Stimulated activated CD8-positive, alpha-beta memory T cell treated with anti-CD3 and anti-CD28 coated beads, Interleukin-15, amount 100 ng/mL, for 48 hours (primary cell): ENCODE measurements at places on chromosomes 1 and 21.

DNA sequence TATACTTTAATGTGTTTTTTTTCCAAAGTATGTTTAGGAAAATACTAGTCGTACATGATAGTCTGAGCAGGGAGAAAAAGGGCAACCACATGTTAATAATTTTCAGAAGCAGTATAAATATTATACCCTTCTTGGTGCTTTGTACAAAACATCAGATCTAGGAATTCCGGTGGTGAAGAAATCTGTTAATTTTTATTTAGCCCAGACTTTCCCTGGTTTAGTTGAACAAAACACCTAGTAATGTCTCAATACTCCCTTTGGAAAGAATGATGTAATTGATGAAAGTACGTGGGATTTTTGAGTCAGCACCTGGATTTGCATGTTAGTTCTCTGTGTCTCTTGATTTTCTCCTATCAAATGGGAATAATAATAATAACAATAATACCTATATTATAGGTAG, 38.4 kb upstream of the KCNK2 start:
- DNase-seq = no peak

GRCh38 chr1:31576201-31576669, at the start of gene TINAGL1:
Gene TINAGL1 (plus strand): TSS chr1:31576515. CDS start chr1:31577149, 634 bp downstream.
- no peak for DNase-seq

DNA sequence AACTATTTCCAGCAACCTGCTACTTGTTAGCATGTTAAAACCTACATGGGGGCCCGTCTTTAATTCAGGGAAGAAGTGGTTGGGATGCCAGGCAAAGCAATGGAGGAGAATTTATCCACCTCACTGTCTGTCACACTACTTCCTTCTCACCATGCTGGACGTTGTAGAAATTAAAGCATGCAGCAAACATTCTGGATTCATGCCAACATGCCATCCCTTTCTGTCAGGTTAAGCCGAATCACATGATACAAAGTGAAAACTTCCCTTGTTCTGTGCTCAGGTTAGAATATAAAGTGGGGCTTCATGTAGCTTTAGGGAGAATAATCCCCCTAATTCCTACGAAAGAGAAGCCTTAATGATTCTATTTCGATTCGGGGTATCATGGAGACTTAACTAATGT, 95.5 kb downstream of the ERG start:
- DNase-seq = no peak

DNA sequence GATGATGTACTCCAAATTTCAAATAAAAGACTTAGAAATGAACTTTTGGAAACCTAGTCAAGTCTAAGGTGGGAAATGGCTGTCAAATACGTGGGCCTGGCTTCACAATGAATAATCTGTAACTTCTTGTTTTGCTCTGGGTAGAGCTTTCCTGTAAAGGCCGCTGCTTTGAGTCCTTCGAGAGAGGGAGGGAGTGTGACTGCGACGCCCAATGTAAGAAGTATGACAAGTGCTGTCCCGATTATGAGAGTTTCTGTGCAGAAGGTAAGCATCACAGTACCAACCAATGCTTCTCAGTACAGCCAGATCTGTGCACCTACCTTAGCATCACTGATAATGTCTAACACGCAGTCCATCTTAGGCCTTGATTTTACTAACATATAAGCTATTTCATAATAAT, 73.6 kb downstream of the TPR start:
- DNase-seq = no peak

- no peak for DNase-seq
Measured at GRCh38 chr1:54686155-54686554, 29.5 kb upstream of the TTC4 start.

DNA sequence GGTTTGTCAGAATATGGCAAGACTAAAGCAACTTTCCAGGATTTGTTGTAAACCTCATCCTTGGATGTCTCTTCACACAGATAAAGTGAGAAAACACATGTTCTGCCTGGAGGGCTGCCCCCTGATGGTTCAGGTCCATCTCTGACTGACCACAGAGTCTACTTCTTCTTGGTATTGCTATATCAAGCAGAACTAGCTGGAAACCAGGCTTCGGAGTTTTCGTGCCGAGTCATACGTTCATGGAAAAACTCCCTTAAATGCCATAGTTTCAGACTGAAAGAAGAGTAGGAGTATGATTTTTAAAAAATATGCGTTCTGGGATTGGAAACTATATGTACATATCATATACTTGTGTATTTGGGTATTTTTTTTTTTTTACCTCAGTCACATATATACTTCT, 5.8 kb downstream of the OR10T2 start:
- DNase-seq = no peak

DNA sequence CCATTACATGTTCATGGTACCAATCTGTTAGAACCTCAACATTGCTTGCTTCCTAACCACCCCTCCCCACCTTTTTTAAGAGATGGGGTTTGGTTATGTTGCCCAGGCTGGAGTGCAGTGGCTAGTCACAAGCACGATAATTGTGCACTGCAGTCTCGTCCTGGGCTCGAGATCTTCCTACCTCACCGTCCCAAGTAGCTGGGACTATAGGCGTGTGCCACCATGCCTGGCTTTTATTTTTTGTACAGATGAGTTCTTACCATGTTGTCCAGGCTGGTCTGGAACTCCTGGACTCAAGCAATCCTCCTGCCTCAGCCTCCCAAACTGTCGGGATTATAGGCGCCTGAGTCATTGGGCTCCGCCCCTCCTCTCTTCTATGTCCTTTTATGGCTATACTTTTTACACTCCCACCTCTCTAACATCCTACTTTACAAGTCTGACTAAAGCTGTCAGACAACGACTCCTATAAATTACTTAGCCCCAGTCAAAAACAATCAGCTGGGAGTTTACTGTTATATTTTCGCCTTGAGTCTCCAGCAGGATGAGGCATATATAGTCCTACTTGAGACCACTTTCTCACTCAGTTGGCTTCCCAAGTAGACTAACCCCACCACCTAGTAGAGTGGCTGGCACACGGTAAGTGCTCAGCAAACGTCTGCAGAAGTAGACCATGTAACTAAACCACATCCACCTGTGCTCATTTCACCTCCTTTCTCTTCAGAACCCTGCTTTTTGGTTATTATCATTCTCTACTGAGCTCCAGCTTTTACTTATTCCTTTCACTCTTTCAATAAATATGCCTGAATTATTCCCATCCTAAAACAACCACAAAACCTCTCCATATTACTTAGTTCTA, 13.8 kb downstream of the ENSA start:
- no peak for DNase-seq

DNA sequence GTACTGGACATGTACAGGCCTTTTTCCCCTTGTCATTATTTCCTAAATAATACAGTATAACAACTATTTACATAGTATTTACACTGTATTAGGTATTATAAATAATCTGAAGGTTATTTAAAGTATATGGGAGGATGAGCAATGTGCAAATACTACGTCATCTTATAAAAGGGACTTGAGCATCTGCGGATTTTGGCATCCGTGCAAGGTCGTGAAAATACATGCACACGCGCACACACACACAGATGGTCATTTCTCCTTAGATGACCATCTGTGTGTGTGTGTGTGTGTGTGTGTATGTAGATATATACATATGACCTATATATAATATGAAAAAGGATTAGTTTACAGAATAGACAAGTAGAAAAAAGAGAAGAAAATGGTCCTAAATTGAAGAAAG, 15.4 kb downstream of the ALG14 start:
- no peak for DNase-seq

GRCh38 chr1:221747839-221748238, 6.0 kb upstream of the DUSP10 start:
- DNase-seq = no peak

- DNase-seq = no peak
Measured at GRCh38 chr1:51641096-51641495, 24.2 kb downstream of the OSBPL9 start.

- DNase-seq = no peak
Measured at GRCh38 chr1:101379950-101380349, 143.1 kb downstream of the S1PR1 start.

DNA sequence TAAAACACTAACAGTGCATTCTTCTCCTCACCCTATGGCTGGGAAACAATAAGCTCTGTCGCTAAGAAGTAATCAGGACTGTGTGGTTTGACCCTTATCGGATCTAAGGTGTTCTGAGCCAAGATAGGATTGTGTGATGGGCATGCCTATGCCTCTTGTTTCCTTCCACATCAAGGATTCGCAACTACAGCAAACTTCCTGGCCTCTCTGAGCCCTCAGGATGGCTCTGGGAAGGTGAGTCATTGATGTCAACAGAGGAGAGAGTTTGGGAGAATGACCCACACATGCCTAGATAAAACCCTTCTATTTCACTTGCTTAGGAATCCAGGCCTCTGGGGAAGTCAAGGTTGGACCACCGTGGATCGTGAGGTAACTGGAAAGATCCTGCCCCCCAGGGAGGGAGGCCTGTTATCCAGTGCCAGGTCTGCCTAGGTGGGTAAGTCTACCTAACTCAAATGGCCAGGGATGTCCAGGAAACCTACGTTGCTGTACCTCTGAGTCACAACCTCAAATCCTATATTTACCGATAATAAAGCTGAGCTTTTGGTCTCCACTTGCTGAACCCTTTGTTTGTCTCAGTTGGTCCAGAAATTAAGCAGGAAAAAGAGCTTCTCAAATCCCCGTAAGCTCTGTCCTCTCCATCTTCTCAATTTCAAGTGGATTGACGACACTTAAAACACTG, 27.4 kb downstream of the TIAM1 start:
- no peak for DNase-seq

GRCh38 chr1:85054664-85055063, 6.4 kb upstream of the MCOLN3 start:
- no peak for DNase-seq

DNA sequence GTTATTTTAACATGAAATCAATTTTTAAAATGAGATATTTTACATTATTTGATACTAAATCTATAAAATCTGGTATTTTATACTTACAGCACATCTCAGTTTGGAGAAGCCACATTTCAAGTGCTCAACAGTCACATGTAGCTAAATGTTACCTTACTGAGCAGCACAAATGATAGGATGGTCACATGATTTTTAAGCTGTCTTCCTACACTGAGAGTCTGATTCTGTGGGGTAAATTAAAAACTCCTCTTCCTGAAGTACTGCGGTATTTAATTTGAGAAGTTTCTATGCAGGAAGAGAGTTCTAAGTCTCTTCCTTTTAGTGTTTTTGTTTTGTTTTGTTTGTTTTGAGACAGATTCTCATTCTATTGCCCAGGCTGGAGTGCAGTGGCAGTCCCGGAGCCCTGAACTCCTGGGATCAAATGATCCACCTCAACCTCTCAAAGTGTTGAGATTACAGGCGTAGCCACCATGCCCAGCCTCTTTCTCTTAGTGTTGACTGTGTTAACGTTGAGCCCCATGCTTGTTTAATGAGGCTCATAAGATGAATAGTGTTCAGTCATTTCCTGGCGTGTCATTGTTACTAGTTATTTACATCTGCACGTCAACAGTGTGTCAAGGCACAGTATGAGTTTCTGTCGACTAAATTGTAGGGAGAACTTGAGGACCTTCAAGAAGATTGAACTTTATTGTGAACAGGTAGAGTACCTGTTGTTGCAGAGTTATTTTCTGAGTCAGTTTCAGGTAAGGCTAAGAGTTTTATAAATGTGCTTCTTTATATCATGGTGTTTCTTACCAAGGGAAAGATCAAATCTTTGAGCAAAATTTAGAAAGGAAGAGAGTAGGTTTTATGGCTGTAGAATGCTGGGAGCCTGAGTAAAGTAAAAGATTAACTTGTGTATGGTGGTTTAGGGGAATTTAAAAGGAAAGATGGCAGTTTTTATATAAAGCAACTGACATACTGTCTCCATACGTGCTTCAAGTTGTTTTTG, 3.3 kb downstream of the CNST start:
- DNase-seq = no peak

GRCh38 chr1:112870887-112871646, 84.9 kb downstream of the SLC16A1 start:
- no peak for DNase-seq

GRCh38 chr1:205229399-205229871, 1.7 kb downstream of the TMCC2 start:
- DNase-seq = peak; percentile 56

DNA sequence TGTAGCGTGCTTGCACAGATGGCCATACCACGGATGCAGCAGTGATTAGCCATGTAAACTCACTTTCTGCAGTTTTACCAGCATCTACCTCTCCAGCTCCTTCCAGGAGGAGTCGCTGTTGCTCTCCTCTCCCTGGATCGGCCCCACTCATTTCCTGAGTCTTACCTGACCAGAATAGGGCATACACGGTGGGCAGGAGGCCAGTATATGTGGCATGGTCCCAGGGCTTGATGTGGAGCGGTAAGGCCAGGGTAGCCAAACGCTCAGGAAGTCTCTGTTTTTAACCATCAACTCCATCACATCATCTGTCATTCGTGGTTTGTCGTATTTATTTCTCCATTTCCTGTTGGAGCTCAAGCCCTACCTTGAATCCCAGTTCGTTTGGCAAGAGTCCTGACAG, 163.4 kb upstream of the USP24 start:
- peak; percentile 4 for DNase-seq

DNA sequence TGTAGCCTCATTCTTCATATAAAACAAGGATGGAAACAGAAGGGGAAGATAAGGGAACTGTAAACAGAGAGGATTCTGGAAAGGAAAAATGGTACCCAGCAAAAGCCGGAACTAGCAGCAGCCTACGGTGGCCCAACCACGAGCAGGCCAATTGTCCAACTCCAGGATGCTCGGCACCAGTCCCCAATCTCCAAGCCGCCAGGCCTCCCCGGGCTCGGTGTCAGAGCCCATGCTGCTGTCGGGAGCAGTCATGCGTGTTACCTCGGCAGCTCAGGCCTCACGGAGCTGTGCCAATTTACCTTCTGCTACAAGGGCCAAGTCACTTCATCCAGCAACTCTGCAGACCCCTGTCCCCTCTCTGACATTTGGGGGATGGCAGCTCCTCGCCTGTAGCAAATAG, 130.8 kb downstream of the ZBTB18 start:
- no peak for DNase-seq

- DNase-seq = no peak
Measured at GRCh38 chr1:97461782-97462181, 459.1 kb downstream of the DPYD start.

- no peak for DNase-seq
Measured at GRCh38 chr1:161198194-161198896, 509 bp downstream of the ADAMTS4 start.

GRCh38 chr1:114341856-114342255, 169.1 kb downstream of the TRIM33 start:
- DNase-seq = no peak

DNA sequence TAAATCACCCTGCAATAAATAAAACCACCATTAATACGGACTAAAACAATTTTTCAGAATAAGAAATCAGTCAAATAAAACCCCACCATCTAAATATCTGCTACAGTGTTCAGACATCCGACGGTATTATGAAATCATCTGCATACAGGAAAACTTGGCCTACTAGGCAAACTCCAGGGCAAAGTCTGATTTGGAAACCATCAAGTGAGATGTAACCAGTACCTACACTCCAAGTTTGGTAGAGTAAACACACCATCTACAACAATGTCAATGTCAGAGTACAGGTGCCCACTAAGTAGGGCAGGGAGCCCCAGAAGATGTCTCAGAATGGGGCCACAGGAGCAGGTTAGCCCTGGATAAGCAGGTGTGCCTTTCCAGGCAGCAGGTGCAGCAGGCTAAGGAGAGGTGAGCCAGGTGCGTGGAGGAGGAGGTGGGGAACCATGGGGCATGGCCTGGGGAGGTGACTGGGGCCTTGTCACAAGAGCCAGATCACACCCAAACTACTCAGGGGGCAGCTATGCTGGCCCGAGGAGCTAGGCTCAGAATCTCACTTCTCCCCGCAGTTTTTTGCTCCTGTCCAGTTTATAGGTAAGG, 59.6 kb downstream of the CAPZB start:
- no peak for DNase-seq

GRCh38 chr1:67175530-67176087, 9.4 kb downstream of the IL23R start:
- DNase-seq = no peak

- DNase-seq = no peak
Measured at GRCh38 chr1:206131037-206131436, 13.8 kb upstream of the AVPR1B start.

- DNase-seq = no peak
Measured at GRCh38 chr1:40032240-40032891, 8.2 kb upstream of the CAP1 start.
